Cortex of kidney (tissue), 1 donor: ENCODE measurements at places on chromosomes 16 and 17.

DNA sequence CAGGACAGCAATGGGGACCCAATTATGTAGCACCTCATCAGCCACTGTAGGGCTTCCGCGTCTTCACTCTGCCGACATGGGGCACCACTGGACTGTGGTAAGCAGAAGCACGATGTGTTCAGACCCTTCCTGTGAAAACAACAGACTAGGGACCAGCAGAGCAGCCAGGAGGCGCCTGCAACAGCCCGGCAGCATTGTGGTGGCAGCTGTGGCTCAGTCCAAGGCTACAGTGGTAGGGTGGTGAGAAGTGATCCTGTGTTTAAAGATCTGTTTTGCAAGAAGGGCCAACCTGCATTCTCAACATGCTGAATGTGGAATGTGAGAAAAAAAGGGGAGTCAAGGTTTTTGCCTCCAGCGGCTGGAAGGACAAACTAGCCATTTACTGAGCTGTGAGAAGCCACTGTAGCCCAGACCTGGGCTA lies 80.8 kb downstream of the GAS7 start:
- DNase-seq: no peak

DNA sequence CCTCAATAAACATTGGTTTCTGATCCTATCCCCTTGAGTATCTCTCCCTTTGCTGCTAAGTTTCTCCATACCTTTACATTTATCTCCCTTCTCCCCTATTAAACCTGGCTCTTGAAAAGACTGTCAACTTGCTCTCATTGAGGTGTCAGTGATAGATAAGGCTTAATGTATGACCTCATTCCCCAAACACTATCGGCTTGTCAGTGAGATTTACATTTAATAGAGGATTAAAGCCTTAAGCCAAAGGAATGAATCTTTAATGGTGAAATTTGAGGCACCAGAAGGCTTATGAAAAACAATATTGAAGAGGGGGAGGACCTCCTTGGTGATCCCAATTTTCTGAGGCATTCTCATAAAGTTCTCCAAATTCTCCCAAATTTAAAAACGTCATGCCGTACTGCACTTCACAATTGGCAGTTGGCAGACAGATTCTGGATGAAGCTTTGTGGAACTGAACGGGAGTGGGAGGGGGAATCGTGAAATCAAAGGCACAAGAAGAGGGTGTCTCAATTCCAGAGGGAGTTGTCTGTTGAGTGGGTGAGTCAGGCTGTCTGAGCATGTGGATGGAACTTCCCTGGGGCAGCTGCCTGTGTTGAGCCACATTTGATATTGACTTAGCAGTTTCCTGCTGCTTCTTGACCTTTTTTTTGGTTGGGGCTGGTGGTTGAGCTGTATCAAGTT lies 478.8 kb downstream of the NPIPA7 start:
- no peak for DNase-seq

GRCh38 chr17:4104506-4104905 lies 38.3 kb downstream of the ZZEF1 start:
- no peak for DNase-seq

- DNase-seq: no peak
These were observed 29.0 kb downstream of the KATNB1 start for GRCh38 chr16:57764341-57765159.

DNA sequence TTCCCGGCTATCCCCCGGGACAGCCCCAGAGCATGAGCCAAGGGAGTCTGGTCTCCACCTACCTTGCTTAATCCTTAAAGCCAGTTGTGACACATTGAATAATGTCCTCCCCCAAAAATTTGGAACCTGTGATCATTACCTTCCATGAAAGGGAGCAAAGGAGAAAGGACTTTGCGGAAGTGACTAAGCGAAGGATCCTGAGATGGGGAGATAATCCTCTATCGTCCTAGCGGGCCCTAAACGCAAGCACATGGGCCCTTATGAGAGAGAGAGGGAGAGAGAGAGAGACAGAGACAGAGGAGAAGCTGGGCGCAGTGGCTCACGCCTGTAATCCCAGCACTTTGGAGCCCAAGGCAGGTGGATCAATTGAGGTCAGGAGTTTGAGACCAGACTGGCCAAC lies 9.5 kb downstream of the SPPL2C start:
- no peak for DNase-seq

DNA sequence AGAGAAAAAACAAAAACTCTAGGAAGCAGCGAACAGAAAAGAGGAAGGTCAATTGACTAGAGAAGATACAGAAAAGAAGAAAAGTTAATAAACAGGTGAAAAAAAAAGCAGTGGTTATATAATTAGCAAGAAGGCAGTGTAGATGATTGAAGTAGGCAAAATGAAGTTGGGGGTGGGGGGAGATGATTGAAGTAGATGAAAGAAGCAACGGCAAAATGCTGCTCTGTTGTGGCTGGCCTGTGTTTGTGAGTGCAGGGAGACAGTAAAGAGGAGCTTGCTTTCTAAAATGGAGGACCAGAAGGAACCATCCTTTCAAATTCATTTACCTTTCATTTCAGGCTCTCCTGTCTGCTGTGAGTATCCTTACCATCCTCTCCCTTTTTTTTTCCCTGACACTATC lies 3.6 kb downstream of the EVI2B start:
- DNase-seq: no peak

DNA sequence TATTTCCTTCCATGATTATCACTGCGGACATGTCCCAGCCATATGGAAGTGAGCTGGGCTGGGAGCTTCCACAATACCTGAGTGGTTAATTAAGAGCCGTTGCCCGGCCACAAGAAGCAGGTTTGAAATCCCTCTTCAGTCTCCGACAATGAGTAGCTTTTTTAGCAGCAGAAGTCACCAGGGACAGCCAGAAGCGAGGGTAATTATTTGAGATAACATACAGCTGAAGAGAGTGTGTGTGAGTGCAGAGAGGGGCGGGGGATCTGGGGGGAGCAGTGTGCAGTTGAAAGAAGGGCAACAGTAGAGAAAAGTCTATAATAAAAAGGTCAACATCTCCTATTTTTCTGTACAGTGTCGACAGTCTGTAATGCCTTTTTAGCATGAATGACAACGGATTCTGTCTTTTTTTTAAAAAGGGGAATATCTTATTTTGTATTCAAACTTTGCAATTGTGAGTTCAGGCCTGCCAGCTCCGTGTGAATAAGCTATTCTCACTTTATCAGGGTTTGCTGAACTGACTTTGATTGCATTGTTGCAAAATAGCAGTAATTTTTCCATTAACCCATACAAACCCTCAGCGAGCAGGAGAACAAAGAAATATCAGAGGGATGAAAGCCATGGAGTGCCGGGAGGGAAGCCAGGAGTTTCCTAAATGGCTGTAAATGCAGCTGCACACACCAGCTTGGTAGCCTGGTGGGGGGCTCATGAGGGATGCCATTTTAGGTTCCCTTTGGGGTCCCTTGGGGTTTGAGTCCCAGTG lies 220.3 kb upstream of the IRX3 start:
- no peak for DNase-seq

DNA sequence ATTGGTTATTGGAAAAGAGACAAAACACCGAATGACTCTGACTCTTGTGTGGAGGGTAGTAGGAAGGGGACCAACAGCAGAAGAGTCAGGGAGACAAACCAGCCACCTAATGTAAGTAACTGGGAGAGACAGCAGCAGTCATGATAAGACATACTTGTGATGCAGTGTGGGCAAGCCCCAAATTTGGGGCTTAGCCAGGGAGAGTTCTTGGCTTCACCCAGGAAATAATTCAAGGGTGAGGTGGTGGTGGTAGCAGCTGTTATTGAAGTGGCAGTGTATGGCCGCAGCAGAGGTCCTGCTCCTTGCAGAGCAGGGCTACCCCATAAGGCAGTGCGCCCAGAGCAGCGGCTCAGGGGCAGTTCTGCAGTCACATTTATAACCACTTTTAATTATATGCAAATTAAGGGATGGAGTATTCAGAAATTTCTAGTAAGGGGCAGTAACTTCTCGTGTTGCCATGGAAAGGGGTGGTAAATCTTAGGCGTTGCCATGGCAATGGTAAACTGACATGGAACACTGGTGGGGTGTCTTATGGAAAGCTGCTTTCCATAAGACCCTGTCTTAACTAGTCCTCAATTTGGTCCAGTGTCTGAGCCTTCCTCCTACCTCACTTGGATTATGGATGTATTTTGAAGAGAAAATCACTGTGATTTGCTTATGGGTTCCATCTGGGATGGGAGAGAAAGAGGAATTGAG lies 317.1 kb downstream of the PHKB start:
- no peak for DNase-seq

GRCh38 chr16:69865701-69866100 lies 85.4 kb upstream of the CLEC18A start:
- DNase-seq: no peak

DNA sequence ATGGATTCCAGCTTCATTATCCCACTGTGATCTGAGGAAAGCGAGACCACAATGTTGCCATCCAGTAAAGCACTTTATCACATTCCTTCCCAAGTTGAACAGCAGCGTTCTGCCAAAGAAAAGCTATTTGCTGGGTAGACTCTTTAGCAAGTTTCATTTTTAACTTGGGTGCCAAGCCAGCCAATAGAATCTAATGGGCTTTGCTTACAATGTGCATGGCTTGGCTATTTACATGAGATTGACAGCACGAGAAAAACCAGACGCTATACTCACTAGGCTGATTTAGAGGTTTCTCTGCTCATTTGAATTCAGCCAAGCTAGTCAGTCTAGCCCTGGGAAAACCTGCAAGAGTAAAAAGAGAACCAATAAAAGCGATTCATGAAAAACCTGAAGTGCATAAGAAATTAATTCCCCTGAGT lies 108.9 kb downstream of the CDH13 start:
- DNase-seq: no peak

GRCh38 chr16:48958681-48959080 lies 323.0 kb downstream of the CBLN1 start:
- no peak for DNase-seq

- no peak for DNase-seq
These were observed 434.1 kb downstream of the CDH11 start for GRCh38 chr16:64687786-64688185.

GRCh38 chr16:59170099-59170712 lies 436.1 kb upstream of the GOT2 start:
- no peak for DNase-seq

DNA sequence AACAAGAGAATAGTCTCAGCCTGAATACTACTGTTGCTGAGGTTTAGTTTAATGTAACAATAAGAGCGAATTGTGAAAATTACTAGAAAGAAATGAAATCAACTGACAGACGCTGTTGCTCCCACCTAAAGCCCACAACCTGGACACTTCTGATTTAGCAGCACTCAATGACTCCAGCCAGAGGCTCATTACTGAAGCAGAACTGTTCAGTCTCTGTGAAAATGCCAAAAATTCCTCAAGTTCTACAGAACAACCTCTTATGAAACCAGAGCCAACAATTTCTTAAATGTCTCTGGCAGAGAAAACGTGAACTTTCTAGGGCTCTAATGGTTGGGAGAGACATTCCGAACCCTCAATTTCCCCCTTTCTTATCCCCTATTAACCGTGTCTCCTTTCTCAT lies 9.9 kb downstream of the PSME3IP1 start:
- DNase-seq: no peak

DNA sequence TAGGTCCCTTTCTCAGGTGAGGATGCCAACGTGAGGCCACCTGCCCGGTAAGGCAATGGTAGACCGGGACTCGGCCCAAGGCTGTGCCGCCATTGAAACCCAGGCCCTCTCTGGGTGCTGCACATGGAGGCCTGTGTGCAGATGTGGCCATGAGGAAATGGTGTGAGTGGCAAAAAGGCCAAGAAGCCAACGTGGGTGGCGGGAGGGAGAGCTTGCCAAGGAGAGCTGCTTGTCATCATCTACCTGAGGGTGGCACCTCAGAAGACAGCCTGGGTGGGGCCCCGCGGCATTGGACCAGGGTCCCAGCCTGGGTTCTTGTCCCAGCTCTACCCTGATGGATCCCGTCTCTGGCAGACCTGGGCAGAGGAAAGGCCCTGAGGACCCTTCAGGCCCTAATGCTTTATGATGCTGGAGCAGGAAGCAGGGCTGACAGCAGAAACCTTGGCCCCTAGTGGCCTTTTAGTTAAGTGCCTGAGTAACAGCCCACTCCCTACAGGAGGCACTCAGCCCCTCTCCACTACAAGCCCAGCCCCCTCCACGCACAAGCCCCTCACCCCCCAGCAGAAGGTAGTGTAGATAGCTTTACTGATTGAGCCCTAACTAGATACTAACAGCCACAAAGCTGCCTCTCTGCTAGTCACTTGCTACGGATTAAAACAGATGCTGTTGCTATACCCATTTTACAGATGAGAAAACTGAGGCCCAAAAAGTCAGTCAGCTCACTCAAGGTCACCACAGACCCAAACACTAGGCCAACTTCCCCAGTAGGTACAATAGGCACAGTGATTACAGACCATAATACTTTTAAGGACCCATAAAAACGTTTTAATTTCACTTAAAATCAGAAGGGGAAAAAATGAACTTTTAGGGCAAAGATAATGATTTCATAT lies 26.2 kb upstream of the KIFC3 start:
- no peak for DNase-seq

GRCh38 chr17:44361292-44362260 lies 2.1 kb downstream of the FAM171A2 start:
- DNase-seq: no peak

DNA sequence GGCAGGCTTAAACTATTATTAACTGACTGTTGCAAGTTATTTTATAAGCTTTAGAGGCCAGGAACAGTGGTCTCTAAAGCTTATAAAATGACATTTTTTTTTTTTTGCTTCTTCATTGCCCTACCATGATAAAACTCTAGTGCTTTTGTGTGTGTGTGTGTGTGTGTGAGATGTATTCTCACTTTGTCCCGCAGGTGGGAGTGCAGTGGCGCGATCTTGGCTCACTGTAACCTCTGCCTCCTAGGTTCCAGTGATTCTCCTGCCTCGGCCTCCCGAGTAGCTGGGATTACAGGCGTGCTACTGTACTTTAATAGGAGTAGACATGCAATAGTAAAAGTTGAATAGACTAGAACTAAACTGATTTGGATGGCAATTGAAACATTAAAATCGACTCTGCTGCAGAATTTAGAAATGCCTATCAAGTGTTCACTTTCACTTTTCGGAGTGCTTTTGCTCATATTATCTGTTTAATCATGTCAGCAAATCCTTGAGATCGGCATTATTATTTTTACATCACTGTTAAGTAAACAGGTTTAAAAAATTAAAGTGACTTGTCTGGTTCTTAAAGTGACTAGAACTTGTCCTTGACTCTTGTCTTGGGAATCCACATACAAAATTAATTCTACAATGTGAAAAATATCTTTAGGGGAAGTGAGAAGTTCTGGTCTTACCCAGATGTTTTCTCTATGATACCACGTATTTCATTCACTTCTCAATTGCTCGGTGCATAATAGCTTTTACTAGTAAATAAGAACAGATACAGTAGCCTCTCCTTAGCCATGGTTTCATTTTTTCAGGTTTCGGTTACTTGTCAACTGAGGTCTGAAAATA lies 8.4 kb upstream of the PCTP start:
- DNase-seq: no peak
